ENCODE measurements at places on chromosomes 5 and 9.

GRCh38 chr5:172694061-172694460, 53.0 kb downstream of the NEURL1B start:
- DNase-seq = no peak

DNA sequence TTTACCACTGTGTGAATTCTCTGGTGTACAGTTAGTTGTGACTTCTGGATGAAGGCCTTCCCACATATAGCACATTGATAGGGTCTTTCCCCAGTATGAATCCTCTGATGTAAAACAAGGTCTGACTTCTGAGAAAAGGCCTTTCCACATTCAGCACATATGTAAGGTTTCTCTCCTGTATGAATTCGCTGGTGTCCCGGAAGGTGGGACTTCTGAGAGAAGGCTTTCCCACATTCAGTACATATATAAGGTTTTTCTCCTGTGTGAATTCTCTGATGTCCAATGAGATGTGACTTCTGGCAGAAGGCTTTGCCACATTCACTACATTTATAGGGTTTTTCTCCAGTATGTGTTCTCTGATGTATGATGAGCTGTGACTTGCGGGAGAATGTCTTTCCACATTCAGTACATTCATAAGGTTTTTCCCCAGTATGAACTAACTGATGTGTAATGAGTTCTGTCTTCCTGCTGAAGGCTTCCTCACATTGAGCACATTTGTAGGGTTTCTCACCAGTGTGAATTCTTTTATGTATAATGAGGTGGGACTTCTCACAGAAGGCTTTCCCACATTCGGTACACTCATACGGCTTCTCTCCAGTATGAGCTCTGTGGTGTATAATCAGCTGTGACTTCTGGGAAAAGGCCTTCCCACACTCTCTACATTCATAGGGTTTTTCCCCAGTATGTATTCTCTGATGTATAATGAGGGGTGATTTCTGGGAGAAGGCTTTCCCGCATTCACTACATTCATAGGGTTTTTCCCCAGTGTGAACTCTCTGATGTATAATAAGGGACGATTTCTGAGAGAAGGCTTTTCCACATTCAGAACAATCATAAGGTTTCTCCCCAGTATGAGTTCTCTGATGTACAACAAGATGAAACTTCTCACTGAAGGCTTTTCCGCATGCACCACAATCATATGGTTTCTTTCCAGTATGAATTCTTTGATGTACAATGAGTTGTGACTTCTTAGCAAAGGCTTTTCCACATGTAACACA, 9.1 kb downstream of the ZNF300 start:
- no peak for DNase-seq

DNA sequence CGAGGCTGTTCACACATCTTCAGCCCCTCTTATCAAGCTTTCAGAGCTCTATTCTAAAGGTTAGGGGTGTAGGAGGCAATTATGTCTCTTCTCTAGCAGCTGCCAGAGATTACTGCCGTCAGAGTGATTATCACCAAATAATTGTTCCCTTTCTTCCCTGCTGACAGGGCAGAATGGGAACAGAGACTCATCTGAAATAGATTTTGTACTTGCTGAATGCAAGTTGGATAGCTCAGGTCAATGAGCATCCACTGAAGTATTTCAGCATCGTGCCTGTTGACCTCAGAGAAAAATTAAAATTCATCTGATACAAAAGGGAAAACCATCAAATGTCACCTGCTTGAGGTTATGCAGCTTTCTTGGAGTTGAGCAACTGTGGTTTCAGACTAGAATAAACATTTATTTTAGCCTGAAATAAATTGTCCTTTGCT, 213.7 kb upstream of the MAP3K1 start:
- DNase-seq = no peak

GRCh38 chr5:78046006-78046405, 248.5 kb downstream of the AP3B1 start:
- DNase-seq = no peak

DNA sequence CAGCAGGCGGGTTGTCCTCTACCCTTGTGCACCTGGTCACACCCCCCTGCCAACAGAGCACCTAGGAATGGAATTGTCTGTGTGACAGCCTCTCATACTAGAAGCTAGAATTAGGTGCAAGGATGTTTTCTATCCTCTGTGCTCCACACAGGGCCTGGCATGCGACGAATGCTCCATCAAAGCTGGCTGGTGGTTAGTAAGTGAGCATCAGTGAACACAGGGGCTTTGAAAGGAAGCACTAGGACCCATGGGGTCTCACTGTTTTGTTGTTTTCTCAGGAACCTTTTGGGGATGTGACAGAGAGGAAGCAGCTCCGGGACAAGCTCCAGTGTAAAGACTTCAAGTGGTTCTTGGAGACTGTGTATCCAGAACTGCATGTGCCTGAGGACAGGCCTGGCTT, 32.3 kb downstream of the GALNT12 start:
- DNase-seq = no peak

GRCh38 chr9:86876621-86877196, 70.6 kb downstream of the GAS1 start:
- no peak for DNase-seq

DNA sequence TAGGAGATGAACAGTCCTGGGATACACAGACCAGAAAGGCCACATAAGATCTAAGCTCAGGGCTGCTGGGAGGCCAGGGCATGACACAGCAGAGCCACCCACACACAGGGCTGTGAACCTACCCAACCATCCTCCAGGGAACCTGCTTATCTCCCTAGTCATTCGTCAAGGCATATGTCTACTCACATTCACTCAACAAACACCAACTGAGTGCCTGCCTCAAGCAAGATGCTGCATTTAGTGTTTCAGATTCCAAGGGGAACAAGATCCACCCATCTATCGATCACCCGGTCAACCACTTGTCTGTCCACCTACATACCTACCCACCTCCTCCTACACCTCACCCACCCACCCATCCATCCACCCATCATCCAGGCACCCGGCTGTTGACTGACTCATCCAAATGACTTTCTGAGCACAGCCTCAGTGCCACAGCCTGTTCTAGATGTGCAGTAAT, 1.9 kb downstream of the DPM2 start:
- no peak for DNase-seq
